CD4-positive, alpha-beta memory T cell (primary cell): ENCODE measurements at places on chromosomes 16 and 17. TPM values are rescaled to one million over a fixed set of nuclear protein-coding genes. Genes with fewer than 3 reads are reported as not detected.

DNA sequence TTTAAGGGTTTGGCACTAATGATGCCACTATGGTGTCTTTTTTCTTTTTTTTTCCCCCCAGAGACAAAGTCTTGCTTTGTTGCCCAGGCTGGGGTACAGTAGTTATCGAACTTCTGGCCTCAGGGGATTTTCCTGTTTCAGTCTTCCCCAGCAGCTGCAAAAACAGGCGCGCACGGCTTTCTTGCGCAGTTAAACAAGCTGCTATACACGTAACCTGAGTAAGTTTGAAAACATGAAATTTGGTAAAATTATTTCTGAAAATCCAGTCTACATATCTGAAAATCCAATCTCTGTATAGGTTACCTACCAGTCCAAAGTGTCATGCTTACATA is 11.8 kb downstream of the TEX14 start:
- DNase-seq: no peak
- no peak overlapping the region for H3K4me3 ChIP-seq
- no peak overlapping the region for H3K27ac ChIP-seq
- no peaks in the 10 kb centered on the region for H3K36me3 ChIP-seq
- H3K27me3 ChIP-seq: no peaks in the 10 kb centered on the region
- H3K4me1 ChIP-seq: no peaks in the 10 kb centered on the region

- H3K27ac ChIP-seq: no peak overlapping the region
- H3K4me1 ChIP-seq: no peaks in the 10 kb centered on the region
- DNase-seq: no peak
- H3K27me3 ChIP-seq: no peaks in the 10 kb centered on the region
Observed at GRCh38 chr17:13837417-13837816, 231.9 kb upstream of the COX10 start.

GRCh38 chr17:56876766-56877179 is 37.1 kb downstream of the TRIM25 start:
- H3K27ac ChIP-seq: no peak overlapping the region
- H3K27me3 ChIP-seq: no peaks in the 10 kb centered on the region
- H3K36me3 ChIP-seq: no peaks in the 10 kb centered on the region
- no peaks in the 10 kb centered on the region for H3K4me1 ChIP-seq

CLEC3A gene
- total RNA-seq: not detected
